Endodermal cell (in vitro differentiated cells): ENCODE measurements at places on chromosomes 2 and 18.

DNA sequence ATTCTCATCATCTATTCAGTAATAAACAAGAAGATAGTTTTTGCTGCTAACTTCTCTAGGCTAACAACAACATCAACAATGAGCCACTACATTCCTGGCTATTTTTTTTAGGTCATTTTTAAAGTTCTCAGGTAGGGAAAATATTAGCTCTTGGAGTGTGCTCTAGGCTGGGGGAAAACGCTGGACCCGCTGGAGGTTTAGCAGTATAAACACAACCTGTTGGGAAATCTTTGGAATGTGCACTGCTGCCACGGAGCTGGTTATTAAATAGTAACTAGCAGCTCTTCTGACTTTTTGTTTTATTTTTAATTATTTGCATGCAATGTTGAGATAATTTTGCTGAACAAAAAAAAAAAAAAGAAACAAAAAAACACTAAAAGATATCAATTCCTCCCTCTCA is 892.1 kb upstream of the ACVR2A start:
- DNase-seq: no peak

DNA sequence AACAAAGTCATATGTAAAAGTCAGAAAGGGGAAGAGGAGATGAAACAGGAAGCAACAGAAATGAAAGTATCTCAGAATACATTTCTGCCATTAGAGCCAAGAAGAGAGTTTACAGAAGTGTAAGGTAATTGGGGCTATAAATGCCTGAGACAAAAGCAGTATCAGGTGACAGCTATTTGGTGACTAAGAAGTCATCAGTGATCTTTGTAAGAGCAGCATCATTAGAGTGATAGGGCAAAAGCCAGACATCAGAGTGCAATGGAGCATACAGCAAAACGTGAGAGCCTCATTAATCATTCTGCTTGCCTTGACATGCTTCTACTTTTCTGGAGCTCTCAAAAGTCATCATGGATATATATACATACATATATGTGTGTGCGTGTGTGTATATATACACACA is 804.7 kb upstream of the PIK3C3 start:
- no peak for DNase-seq

DNA sequence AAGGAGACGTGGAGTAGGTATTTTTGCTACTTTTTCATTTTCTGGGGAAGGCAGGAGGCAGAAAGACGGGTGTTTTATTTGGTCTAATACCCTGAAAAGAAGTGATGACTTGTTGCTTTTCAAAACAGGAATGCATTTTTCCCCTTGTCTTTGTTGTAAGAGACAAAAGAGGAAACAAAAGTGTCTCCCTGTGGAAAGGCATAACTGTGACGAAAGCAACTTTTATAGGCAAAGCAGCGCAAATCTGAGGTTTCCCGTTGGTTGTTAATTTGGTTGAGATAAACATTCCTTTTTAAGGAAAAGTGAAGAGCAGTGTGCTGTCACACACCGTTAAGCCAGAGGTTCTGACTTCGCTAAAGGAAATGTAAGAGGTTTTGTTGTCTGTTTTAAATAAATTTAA is 3.4 kb downstream of the FZD7 start:
- DNase-seq: no peak

- DNase-seq: no peak
Measured at GRCh38 chr2:200267350-200267749, 39.1 kb upstream of the SPATS2L start.

DNA sequence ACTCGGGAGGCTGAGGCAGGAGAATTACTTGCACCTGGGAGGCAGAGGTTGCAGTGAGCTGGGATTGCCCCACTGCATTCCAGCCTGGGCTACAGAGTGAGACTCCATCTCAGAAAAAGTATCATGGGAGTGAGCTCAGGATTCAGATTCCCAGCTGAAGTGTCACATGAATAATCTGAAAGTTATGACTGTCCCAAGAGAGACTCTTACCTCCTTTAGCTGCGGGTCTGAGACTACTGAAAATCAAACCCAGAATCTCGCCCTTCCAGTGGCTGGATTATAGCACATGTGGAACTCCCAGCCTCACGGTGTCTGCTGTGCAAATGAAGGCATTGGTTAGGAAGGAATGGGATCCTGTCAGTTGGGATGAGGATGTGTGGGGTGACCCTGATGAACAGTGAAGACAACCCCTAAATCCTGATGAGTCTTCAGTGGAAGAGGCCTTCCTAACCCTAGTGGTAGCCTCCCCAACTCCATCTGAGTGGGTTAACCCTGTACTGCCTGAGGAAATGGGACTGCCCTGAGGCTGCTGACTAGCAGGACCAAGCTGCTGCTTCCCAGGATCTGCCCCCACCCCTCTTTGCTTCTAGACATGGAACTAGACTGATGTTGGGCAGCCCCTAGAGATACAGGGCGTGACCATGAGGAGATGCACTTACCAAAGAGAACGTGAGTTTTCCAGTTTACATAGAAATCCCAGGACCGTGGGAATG is 16.5 kb downstream of the BOK start:
- DNase-seq: peak; percentile 25

- peak; percentile 21 for DNase-seq
Measured at GRCh38 chr18:48035556-48035860, 105.0 kb upstream of the SMAD2 start.
